Bronchial smooth muscle cell (primary cell): ENCODE measurements at places on chromosomes 2 and 18. TPM values are rescaled to one million over a fixed set of nuclear protein-coding genes. Genes with fewer than 3 reads are reported as not detected.

Gene DPP10
- total RNA-seq: not detected in 2 replicates

Gene MAPRE3
- total RNA-seq: 3.5 and 5.4 TPM in 2 replicates

Gene PTCD3
- 61.9 and 167 TPM in 2 replicates for total RNA-seq

Gene BUB1
- total RNA-seq: 5.8 and 22.1 TPM in 2 replicates

Gene IL18R1
- 1.0 and 1.3 TPM in 2 replicates for total RNA-seq

Gene ABCG8
- not detected in 2 replicates for total RNA-seq

Gene NTSR2
- total RNA-seq: under 0.01 TPM in 1 of 2 replicates, not detected in the other

Gene FBXO36
- 1.8 and 3.2 TPM in 2 replicates for total RNA-seq

Gene FBLN7
- 0.09 and 0.47 TPM in 2 replicates for total RNA-seq

Gene MC4R
- total RNA-seq: not detected in 2 replicates

Gene PDE1A
- 6.5 and 27.9 TPM in 2 replicates for total RNA-seq

Gene RNF152
- total RNA-seq: 3.1 and 18.3 TPM in 2 replicates

Gene MALL
- 13.4 and 45.7 TPM in 2 replicates for total RNA-seq

Gene CXCR2
- not detected in 2 replicates for total RNA-seq

Gene UGT1A8
- not detected in 2 replicates for total RNA-seq

Gene SLC4A1AP
- total RNA-seq: 21.6 and 22.1 TPM in 2 replicates

Gene GBX2
- total RNA-seq: not detected in 2 replicates

Gene COL4A3
- under 0.01 and 0.43 TPM in 2 replicates for total RNA-seq

Gene MC2R
- total RNA-seq: not detected in 2 replicates

Gene BIRC6
- total RNA-seq: 119 and 157 TPM in 2 replicates

Gene NXPH2
- not detected in 2 replicates for total RNA-seq

Gene KRTCAP3
- 0.26 and 0.47 TPM in 2 replicates for total RNA-seq

Gene RUFY4
- total RNA-seq: not detected in 2 replicates

Gene GRB14
- 0.17 and 4.1 TPM in 2 replicates for total RNA-seq

Gene UGT1A10
- total RNA-seq: not detected in 2 replicates

Gene DNAJC5G
- total RNA-seq: not detected in 2 replicates

Gene SLC11A1
- 0.16 and 0.26 TPM in 2 replicates for total RNA-seq

Gene ASB18
- not detected in 2 replicates for total RNA-seq

Gene CHRNA1
- not detected in 2 replicates for total RNA-seq

Gene LAMA1
- 1.5 and 5.8 TPM in 2 replicates for total RNA-seq

Gene DNAJC10
- 70.1 and 75.6 TPM in 2 replicates for total RNA-seq

Gene IL36A
- not detected in 2 replicates for total RNA-seq
